ENCODE measurements at places on chromosomes 1 and 21. TPM values are rescaled to one million over a fixed set of nuclear protein-coding genes. Genes with fewer than 3 reads are reported as not detected.
A peak's percentile ranks its signal among the peaks of the same experiment; 100 is the strongest.

DNA sequence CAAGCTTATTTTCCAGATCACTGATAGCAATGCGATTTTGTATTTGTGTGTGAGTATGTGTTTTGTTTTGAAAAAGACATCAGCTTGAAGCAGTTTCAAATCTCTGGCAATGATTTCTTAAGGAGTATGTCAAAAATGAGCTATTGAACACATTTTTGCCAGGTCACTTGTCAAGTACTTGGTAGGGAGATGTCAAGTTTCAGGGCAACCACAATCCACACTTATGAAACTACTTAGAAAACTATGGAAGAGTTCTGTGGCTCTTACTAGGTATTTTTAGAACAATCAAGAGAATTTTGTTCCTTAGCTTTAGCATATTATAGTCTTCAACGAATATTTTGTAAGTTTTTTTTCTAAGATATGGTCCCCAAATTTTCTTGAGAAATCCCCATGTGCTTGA lies 318.8 kb upstream of the ZRANB2 start:
- no peak for DNase-seq

- DNase-seq: no peak
These were observed at the start of gene SDC3 for GRCh38 chr1:30908696-30909364. Gene SDC3 (minus strand): TSS chr1:30908758. CDS start chr1:30908586, 172 bp downstream.

GRCh38 chr1:194047921-194048320 lies 861.5 kb upstream of the B3GALT2 start:
- DNase-seq: no peak

TNFSF18 gene
- 0.22 TPM for polyA plus RNA-seq

- no peak for DNase-seq
These were observed 80.3 kb downstream of the RGL1 start for GRCh38 chr1:183885142-183885735.

OR6K3 gene
- not detected for polyA plus RNA-seq

C1QA gene
- 13.0 TPM for polyA plus RNA-seq

GRCh38 chr1:150362721-150363425 lies 1.1 kb upstream of the RPRD2 start:
- no peak for DNase-seq

SH2D5 gene
- 1.0 TPM for polyA plus RNA-seq

GRCh38 chr1:192973988-192974387 lies 85.2 kb downstream of the UCHL5 start:
- no peak for DNase-seq

GRCh38 chr1:236575523-236575922 lies 28.8 kb downstream of the HEATR1 start:
- DNase-seq: no peak

GRCh38 chr1:180250883-180251509 lies 20.9 kb downstream of the LHX4 start:
- DNase-seq: no peak

HIVEP3 gene
- polyA plus RNA-seq: 3.9 TPM

RAVER2 gene
- polyA plus RNA-seq: 28.9 TPM

APCS gene
- not detected for polyA plus RNA-seq

DNA sequence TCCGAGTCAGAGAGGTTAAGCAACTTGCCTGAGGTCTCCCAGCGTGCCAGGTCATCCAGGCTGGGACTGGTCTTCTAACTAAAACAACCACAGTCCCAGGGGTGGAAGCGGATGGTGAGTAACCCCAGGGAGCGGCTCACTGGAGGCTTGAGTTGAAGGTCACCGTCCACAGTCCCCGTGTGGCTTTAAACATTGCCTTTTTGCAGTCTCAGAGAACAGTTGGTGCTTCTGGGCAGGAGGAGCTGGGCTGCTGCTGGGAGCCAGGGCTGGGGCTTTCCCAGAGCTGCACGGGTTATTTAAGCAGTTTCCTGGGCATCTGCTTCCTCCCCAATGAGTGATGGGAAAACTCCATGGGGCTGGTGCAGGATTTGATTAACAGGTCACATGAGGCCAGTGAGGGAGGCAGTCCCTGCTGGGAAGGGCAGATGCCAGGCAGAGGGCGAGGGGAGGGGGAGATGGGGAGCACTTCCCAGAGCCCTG lies 12.3 kb downstream of the ARHGEF10L start:
- DNase-seq: no peak

LRRC71 gene
- polyA plus RNA-seq: 0.32 TPM

DNA sequence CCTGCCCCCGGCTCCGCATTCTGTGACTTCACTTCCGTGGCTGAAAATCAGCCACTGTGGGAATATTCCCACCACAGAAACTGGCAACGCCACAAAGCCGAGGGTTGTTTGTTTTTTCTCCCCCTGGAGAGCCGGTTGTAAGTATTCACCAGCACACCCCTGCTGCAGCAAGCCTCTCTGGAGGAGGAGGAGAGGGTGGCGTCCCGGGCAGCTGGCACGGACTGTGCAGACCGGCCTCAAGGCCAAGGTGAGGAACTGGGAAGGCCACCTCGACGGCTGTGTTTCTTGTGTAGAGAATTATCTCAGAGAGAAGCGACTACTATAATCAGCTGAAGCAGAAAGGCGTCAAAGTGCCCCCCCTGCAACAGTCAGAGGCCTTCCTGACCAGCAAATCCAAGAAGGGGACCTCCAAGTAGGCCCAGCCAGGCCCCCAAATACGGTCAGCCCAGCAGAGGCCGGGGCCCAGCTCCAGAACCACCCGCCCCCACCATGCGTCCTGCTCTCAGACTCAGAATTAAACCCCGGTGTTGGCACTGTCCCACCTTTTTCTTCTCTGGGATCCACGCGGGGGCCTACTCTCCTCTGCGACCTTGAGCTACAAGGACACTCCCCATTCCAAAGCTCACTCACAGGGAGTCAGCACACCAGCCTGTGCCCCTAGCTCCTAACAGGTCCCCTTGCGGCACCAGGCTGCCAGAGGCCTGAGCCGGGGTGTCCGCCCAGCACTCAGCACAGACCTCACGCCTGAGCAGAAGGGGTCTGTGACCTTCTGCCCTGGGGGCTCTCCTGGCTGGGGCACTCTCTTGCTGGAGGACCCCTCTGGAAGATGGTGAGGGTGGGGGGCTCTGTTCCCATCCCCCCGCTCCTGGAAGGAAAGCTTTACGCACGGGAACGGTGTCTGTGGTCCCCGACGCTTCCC lies 1.2 kb upstream of the SMIM1 start:
- no peak for DNase-seq

DDR2 gene
- polyA plus RNA-seq: 23.9 TPM

LCE7A gene
- polyA plus RNA-seq: not detected

DNA sequence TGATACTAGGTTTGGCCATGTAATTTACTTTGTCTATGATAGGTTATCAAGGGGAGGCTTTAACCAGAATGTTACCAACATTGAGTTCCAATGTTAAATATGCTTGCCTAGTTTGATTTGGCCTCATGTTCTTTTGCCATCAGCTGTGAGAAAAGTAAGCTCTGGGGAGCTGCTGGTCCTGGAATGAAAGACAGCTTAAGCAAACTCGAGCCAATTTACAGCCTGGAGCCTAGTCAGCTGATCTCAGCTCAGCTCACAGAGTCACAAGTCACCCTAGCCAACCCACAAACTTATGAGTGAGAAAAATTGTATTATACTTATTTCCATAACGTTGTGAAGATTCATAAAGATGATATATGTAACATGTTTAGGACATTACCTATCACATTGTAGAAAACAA lies 426.7 kb downstream of the RWDD3 start:
- DNase-seq: no peak

- DNase-seq: no peak
These were observed 59.8 kb upstream of the BACH1 start for GRCh38 chr21:29238967-29239290.

- peak; percentile 48 for DNase-seq
These were observed 5.4 kb upstream of the DISP3 start for GRCh38 chr1:11473491-11474034.

DNA sequence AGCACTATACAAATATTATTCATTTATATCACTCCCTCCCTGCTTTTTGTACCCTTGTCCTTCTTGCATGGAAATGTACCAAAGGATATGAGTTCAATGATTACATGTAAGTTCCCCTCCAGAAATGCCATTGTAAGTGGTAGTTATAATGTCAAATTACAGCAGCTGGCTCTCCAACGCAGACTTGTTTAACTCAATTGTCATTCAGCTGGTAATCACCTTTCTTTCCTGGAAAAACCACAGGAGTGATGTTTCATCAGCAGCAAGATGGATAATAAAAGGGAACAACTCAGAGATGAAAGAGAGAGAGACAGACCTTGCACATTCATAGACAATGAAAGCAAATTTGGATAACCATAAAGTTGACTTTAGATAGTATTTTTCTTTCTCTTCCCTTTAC lies 578.6 kb upstream of the PBX1 start:
- no peak for DNase-seq

Measured in right renal pelvis (tissue), 4 donors.